ENCODE measurements at places on chromosomes 6 and 20.
A peak's percentile ranks its signal among the peaks of the same experiment; 100 is the strongest.

DNA sequence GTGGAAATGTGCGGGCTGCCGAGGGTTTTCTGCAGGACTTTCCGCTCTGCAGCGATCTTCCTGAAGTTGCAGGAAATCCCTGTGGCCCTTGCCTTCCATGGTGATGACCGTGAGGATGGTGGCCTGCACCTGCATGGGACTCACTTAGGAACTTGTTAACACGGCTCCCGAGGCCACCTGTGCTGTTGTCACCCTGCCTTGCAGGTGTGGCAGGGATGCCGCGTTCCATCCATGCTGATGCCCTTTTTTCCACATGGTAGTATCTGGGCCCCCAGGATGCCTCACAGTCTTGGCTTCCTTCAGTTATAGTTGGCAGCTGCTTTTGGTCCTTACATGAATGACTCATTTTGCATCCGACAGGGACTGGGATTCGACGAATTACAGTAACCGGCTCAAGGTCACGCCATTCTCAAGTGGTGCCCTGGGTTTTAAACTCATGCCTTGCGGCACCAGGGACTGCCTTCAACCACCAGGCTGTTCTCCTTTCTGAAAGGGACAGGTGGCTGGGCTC lies 37.2 kb downstream of the SYNJ2 start:
- DNase-seq = peak; percentile 47

DNA sequence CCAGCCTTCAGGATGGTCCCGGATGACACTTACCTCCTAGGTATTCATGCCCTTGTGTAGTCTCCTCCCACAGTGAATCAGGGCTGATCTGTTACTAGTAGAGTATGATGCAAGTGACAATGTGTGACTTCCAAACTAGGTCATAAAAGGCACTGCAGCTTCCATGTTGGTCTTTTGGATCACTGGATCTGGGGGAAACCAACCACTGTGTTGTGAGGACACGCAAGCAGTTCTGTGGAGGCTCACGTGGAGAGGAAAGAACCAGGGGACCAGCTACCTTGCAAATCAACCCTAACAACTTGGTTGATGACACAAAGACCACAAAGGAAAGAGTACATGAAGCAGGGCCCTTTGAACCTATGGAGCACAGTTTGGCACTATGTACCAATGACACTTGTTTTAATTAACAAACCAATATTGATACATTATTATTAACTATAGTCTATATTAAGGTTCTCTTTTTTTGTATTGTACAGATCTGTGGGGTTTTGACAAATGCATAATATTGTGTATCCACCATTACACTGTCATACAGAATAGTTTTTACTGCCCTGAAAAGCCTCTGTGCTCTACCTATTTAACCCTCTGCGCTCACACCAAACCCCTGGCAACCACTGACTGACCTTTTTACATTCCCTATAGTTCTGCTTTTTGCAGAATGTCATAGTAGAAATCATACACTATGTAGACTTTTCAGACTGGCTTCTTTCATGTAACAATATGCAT lies 16.3 kb upstream of the SDCBP2 start:
- DNase-seq = no peak

DNA sequence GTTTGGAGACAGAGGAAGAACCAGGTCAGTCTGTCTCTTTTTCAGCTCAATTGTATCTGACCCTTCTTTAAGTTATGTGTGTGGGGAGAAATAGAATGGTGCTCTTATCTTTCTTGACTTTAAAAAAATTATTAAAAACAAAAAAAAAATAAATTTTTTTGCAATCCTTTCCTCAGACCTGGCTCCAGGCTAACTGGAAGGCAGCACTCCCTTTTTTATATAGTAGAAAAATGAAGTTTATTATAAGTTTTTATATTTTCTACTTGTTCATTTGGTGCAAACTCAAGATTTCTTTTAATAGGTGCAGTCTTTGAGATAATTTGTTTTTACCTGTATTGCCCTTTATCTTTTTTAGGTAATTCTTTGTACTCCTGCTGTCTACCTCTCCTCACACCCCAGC lies 129.6 kb downstream of the SULF2 start:
- no peak for DNase-seq

GRCh38 chr20:57167971-57168701 lies 98.3 kb downstream of the BMP7 start:
- peak; percentile 6 for DNase-seq

- DNase-seq = no peak
Measured at GRCh38 chr20:48471759-48472408, 355.9 kb downstream of the PREX1 start.

DNA sequence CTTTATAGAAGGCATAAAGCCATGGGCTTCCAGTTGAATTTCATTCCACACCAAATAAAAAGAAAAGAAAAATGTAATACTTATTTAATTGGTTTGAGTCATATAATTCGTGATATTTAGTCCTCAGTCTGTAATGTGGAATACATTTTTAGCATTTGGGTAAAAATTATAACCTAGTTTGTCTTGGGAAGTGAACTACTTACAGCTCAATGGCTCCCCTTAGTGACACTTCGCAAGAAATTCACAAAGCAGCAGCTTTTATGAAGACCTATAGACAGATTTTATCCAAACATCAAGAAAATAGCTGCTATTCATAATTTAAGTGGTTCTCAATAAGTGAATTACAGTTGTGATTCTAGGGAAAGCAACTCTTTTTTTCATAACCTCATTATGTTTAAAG lies 72.1 kb downstream of the RSPO3 start:
- peak; percentile 55 for DNase-seq

DNA sequence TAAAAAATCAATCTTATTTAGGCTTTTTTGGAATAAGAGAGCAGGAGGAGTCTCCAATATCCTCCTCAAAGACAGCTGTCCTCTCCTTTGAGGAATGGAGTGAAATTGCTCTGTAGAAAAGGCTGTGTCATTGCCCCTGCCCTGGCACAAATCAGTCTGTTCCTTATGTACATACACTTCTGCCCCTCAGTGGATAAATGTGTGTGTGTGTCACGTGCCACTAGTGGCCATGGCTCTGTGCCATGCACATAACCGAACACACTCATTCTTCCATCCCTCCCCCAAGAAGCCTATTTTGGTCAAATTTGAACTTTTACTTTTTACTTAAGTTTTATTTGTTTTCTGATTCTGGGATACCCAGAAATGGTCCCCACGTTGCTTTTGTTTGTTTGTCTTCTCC lies 49.2 kb downstream of the ANKS1A start:
- DNase-seq = no peak

DNA sequence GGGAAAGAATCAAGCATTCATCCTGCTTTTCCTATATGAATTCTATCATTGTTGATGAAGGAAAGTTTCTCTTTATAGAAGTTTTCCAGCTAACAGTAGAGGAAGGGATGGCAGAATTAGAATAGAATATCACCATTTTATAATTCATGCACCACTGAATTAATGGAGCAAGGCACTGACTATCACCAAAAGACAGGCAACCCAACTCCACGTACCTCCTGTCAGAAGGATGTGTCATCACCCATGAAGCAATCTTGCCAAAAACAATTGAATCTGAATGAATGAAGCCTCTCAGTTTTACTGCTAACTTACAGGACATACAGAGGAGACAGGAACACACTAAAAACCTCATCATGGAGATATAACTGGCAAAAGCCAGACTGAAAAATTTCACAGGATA lies 122.4 kb downstream of the NFATC2 start:
- peak; percentile 45 for DNase-seq

DNA sequence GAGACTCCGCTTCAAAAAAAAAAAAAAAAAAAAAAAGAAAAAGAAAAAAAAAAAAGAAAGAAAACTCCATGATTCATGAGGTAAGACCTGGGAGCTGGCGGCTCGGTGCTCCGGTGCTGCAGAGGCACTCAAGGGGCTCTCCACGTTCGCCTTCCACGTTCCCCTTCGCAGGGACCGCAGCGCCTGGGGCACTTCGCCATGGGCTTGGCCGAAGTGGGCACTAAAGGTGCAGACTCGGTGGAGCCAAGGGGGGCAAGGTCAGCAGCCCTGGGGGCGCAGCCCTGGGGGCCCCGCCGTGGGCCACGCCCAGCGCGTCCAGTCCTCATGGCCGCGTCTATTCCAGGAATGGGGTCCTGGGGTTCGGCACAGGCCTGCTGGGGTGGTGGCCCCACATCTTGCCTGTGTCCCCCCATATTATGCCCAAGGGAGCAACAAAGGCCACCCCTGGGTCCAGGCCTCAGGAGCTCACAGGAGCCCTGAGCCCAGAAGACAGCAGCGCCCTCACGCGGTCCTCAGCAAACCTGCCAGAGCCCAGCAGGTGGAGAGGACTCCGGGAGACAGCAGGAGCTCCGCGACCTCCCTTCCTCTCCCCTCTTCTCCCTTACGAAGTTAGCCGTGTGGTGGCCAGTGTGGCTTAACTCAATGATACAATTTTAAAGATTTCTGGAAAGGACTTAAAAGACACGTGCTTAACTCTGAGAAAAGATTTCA lies 21.9 kb downstream of the ZBTB46 start:
- DNase-seq = no peak
